Activated naive CD8-positive, alpha-beta T cell treated with anti-CD3 and anti-CD28 coated beads, Interleukin-2, amount 50 U/mL, for 16 hours (primary cell): ENCODE measurements at places on chromosomes 6 and 20.

- DNase-seq: no peak
Measured at GRCh38 chr20:5580940-5581708, 169.1 kb upstream of the SHLD1 start.

DNA sequence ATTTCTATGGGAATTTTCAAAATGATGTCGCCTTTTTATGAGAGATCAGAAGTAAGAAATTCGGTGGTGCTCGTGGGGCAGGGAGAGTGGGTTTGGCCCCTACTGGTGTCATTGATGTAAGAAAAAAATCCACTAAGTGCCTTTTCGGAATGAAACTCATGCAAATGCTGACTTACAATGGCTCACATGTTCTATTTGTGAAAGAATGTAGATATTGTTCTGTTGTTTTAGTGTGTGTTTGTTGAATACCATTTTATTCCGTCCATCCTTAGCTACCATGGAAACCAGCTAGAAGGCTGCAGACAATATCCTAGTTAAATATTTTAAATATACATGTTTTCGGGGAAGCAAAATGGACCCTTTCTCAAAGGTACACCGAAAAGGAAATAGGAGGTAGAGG lies 304.9 kb downstream of the TAF4 start:
- DNase-seq: no peak

DNA sequence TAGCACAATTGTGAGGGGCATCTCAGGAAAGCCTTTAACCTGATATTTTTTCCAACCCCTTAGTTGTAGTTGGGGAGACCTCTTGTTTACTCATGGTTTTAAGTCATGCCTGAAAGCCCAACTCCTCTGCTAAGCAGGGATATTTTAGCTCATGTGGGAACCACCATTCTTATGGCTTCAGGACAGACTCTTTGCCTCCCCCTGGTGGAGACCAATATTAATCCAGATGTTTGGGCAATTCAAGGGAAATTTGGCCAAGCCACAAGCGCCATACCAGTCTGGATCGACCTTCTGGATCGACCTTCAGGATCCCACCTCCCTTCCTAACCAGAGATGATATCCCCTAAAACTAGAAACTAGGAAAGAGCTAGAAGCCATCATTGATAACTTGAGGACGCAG lies 211.2 kb downstream of the C6orf118 start:
- DNase-seq: no peak

GRCh38 chr6:26230351-26230750 lies 134.6 kb upstream of the BTN3A2 start:
- no peak for DNase-seq

GRCh38 chr6:134065706-134066105 lies 13.3 kb upstream of the SLC2A12 start:
- DNase-seq: no peak

DNA sequence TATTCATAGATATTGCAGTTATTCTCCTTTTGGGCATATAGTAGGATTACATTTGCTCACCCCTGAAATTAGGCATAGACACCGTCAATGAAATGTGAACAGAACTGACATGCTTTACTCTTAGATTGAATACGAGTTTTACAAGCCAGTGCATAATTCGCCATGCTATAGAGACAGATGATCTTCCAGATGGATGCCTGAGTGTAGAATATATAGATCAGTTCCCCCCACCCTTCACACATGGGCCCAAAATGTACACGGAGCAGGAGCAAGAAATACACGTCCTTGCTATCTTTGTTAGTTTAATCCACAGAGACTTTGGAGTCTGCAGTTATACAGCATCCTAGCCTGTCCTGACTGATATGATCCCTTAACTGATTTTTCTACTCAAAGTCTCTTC lies 47.4 kb downstream of the LAMA2 start:
- no peak for DNase-seq

DNA sequence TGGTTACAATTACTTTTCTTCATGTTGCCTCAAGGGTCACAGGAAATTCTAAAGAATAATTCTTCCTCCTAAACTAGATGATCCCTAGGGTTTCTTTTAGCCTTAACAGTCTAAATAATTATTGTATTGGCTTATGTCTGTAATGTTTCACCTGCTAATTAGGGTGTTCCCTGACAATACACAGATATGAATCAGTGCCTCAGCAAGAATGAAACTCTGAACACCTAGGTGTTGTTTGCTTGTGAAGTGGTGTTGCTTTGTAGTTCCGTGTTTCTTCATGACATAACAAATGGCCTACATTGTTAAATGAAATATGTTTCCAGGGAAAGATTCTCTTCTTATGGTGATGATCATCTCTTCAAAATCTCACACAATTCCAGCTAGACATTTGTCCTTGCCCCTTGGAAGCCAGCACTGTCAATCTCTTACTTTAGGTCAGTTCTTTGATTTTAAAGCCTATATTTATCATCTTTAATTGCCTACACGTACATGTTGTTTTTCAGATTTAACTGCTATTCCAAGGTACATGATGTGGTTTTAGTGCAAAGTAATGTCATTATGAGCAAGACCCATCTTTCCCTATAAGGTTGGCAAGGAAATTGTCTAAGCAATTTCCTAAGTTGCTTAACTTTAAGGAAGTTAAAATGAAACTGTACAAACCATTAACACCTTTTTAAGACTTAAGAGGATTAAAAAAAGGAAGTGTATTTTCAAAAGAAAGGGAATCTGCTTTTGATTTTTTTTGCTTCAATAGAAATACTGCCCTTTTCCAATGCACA lies 111.9 kb downstream of the TBC1D7 start:
- no peak for DNase-seq

- DNase-seq: no peak
Measured at GRCh38 chr6:47854971-47855370, 73.1 kb downstream of the OPN5 start.

DNA sequence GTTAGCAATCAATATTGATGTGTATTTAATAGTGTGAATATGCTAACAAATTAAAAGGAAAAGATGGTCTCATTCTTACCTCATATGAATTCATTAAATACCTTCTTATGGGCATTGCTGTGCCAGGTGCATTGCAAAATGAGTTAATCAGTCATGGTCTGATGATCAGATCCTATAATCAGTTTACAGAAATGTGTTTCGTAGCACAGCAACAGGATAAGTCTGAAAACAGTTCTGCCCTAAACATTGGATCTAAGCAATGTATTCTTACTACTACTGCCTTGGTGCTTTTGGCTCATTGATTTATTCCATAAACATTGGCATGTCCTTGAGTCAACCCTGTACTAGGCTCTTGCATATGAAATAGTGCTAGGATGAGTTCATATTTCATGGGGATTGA lies 417.0 kb upstream of the JAG1 start:
- DNase-seq: no peak

DNA sequence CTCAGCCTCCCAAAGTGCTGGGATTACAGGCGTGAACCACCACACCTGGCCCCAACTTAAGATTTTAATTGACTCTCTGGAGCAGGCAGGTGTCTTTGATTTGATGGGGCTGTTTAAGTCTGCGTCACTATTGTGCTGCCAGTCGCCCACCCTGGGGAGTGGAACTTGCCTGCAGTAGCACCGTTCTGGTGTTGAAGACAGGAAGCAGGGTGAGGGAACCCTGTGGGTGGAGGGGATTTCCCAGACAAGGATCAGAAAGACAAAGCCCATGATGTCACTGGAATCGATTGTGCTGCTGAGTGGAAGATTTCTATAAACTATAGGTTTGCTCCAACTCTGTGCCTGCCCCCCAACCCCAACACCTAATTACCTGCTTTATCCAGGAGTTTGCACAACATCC lies 11.0 kb downstream of the ALDH8A1 start:
- peak; percentile 64 for DNase-seq

DNA sequence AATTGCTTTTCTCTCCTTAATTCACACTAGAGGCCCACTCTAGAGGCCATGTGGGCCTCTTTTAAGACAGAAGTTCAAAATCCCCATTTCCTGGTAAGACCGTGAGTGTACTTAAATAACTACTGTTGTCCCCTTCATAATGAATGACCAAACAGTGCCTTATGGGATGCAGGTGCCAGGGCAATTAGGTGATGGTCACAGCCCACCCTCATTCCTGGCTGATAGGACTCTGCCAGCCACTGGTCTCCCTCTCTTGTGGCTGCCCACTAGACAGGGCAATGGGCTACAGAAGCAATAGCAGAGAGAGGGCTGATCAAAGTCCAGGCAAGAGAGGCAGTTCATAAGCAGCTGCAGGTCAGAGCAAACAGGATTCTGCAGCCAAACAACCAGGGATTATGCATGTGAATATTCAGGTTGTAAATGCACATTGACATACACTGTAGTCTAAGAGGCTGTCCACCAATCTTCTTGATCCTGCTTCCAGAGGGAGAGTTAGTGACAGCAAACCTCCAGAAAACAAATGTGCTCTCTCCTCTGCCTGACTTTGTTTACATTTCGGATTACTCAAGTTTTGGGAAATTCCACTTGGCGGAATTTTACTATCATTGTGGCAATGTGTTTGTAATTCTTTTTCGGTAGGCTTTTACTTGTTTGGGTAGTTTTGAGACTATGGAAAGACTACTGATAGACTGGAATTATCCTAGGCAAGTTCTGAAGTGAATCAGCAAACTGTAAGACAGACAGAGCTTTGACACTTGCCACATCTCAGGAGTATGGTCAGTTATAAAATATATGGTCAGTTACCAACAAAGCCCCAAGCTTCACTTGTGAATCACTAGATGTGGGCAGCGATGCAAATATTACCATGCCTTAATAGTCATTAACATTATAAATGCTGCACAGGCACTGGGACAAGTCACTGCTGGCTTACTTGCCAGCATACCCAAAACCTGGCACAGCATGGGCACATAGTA lies 12.8 kb downstream of the PTPRK start:
- DNase-seq: no peak

- no peak for DNase-seq
Measured at GRCh38 chr6:113397236-113397635, 459.9 kb upstream of the MARCKS start.

DNA sequence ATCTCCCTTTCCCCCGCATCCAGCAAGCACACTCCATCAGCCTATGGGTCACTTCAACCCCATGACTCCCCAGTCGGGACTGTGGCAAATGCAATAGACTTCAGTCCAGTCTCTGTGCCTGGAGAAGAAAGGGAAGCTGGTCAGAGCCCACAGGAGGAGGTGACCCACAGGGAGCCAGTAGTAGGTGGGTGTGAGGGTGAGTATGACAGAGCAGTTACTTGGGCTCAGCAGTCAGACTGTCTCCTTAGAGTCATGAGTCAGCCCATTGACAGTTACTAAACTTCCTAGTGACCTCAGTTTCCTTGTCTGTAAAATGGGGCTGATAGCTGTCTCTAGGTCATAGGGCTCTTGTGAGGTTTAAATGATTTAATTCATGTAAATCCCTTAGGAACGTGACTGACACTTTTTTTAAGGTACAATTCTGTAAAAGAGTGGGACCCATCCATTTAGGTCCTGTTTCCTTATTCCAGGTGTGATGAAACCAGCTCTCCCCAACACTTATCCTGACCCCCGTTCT lies 33.9 kb upstream of the HLA-C start:
- DNase-seq: no peak

DNA sequence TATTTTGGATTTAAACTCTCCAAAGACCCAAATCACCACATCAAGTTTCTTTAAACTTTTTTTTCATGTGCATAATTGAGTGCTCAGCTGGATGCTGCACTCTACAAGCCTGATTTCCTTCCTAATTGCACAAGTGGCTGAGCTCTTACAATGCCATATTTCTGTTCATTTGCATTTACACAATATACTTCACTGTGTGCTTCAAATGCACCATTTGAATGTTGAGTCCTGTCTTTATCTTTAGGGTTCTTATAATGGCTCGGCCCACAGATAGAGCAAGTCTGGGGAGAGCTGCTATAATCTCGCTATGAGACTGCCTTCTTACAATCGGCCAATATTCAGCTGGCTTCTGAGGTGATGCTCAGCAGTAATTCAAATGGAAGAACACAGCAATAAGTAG lies 200.6 kb upstream of the MAP3K7 start:
- DNase-seq: no peak

GRCh38 chr6:30493643-30494250 lies 4.4 kb downstream of the HLA-E start:
- no peak for DNase-seq

- no peak for DNase-seq
Measured at GRCh38 chr6:150293423-150294173, 75.2 kb upstream of the IYD start.

- no peak for DNase-seq
Measured at GRCh38 chr20:17910828-17911294, 57.7 kb downstream of the SNX5 start.

GRCh38 chr6:166739976-166740318 lies 112.9 kb upstream of the RPS6KA2 start:
- DNase-seq: no peak

GRCh38 chr6:168815229-168815628 lies 374.2 kb downstream of the SMOC2 start:
- DNase-seq: no peak
